ENCODE measurements at places on chromosomes 16 and 17.
A peak's percentile ranks its signal among the peaks of the same experiment; 100 is the strongest.

GRCh38 chr17:60729854-60730253 lies 52.2 kb downstream of the BCAS3 start:
- peak; percentile 7 for DNase-seq

GRCh38 chr17:33079201-33079600 lies 87.6 kb downstream of the SPACA3 start:
- DNase-seq = no peak

- no peak for DNase-seq
Observed at GRCh38 chr17:59151006-59151405, 4.0 kb downstream of the SKA2 start.

DNA sequence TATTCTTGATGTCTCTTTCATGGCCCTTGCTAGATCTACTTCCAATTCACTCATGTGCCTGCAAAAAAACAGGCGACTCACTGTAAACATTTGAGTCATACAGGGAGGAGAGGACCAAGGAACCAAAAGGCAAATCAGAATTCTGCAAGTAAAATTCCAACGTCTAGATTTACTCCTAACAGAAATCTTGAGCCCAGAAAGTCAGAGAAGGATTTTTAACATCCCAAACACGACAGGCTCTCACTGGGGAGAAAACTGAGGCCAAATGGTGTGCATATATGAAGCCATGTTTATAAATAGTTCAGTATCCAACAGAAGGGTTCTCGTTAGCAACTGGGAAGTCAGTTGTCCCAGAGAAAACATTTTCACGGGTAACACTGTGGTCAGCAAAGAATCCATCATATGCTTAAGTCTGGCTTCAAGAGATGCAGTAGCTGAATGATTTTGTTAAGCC lies 40.1 kb downstream of the LITAF start:
- no peak for DNase-seq

DNA sequence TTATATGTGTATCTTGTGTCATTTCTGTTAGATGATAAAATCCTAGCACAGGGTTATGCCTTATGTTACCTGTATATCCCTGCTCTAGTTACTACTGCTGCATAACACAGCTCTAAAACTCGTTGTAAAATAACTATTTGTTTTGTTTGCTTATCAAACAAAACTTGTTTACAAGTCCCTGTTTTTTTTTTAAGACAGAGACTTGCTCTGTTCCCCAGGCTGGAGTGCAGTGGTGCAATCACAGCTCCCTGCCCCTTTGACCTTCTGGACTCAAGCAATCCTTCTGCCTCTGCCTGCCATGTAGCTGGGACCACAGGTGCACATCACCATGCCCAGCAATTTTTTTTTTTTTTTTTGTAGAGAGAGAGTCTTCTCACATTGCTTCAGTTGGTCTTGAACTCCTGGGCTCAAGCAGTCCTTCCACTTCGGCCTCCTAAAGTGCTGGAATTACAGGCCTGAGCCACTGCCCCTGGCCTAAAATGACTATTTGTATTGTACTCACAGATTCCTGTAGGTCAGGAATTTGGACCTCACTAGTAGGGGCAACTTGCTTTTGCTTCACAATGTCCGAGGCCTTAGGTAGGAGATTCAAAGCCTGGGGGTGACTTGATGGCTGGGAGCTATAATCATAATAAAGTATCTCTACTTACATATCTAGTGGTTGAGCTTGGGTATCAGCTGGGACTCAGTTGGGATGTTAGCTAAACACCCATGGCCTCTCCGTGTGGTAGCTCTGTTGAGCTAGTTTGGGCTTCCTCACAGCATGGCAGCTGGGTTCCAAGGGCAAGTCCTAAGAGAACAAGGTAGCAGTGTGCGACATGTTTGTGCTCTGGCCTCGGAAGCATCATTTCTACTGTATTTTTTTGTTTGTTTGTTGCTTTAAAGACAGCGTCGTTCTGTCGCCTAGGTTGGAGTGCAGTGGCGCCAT lies 12.6 kb downstream of the DUSP14 start:
- DNase-seq = no peak

DNA sequence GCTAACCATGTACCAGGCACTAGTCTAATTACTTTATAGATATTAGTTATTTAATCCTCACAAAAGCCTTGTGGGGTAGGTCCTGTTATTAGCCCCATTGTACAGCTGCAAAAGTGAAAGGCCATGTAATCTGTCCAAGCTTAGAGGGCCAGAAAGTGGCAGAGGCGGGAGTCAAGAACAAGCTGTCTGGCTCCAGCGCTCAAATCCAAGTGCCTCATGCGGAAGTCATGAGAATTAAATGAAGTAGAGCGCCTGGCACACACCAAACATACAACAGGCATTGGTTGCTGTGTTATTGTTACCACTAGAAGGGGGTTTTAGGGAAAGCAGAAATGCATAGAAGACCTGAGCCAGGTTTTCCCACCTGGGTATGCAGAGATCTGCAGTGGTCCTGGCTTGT lies 1.2 kb downstream of the AQP8 start:
- DNase-seq = no peak

GRCh38 chr16:1773703-1774447 lies 941 bp upstream of the MRPS34 start:
- DNase-seq = peak; percentile 52

GRCh38 chr17:1648963-1649843 lies 463 bp downstream of the RILP start:
- peak; percentile 93 for DNase-seq

DNA sequence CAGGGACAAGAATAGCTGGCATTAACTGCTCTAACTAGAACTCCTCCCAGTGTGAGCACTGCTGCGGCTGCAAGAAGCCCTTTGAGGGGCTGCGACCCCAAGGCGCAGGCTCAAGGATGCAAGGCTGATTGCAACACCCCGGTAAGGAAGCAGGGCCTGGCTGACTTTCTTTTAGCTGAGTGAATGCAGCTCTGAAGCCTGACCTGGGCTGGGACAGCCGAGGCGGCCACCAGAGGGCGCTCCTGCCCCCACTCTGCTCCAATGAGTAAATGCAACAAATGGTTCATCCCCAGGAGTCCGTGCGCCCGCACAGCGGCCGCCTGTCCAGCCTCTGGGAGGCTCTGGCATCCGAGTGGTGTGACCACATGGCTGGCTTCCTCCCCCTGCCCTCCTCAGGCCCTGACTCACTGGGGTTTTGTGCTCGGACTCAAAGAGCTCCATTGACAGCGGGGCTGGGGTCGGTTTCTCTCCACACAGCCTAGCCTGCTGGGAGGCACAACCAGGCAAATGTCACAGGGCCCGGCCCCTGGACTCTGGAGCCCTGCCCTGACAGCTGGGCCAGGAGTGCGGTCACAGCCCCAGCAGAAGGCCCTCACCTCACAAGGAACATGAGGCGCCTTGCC lies at the start of gene SMIM5:
SMIM5 (plus strand) TSS at position 572 of the 623 bp plus-strand sequence. CDS start 6,768 bp downstream, outside the sequence.
- peak; percentile 84 for DNase-seq

DNA sequence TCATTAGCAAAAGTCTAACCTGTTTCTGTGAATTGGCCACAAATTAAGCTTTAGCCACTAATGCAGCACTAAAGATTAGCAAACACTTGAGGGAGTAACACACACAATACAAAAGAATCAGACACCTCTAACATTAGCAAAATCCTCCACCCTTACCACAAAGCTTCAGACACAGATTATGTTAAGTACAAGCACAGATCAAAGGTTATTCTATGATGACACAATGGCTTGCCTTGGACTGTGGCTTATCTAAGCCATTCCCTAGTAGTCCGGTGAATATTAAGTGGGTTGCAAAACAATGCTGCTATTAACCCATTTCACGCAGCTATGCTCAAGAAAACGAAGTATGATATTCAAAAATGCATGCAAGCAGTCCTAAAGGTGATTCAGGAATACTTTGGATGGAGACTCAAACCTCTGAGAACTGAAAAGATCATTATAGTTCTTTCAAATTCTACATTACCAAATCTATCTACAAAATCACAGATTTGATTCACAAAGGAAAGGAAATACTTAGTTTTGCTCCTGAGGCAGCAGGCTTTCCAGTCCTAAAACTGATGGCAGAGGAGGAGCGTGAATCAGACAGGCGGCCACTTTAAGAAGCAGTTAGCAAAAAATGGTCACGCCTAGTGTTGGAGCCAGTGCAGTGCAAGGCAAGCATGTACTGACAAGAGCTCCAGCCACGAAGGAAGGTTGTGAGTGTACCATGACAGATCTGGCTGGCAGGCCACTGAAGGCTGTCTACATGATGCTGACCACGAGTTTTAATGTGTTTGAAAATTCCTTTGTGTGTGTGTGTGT lies 67.2 kb downstream of the PARN start:
- DNase-seq = no peak

GRCh38 chr17:29212681-29213121 lies 32.5 kb upstream of the MYO18A start:
- no peak for DNase-seq

- DNase-seq = no peak
Observed at GRCh38 chr16:55393991-55394390, 70.0 kb downstream of the IRX6 start.

DNA sequence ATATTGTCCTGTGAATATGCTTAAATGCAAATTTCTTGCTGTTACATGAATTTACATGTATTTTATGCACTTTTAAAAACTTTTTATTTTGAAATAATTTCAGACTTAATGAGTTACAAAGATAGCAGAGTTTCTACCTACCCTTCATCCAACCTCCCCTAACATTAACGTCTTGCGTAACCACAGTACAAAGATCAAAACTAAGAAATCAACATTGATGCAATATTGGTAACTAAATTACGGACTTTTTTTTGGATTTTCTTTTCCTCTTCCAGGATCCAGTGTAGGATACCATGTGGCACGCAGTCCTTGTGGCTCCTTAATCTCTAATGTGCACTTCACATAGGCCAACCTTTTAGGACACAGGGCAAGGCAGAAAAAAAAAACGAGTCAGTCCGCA lies 124.9 kb downstream of the ABCC12 start:
- no peak for DNase-seq

- DNase-seq = peak; percentile 77
Observed at GRCh38 chr17:17837380-17837821, 615 bp upstream of the SREBF1 start.

- DNase-seq = no peak
Observed at GRCh38 chr17:64540118-64540776, 33.5 kb downstream of the CEP95 start.

DNA sequence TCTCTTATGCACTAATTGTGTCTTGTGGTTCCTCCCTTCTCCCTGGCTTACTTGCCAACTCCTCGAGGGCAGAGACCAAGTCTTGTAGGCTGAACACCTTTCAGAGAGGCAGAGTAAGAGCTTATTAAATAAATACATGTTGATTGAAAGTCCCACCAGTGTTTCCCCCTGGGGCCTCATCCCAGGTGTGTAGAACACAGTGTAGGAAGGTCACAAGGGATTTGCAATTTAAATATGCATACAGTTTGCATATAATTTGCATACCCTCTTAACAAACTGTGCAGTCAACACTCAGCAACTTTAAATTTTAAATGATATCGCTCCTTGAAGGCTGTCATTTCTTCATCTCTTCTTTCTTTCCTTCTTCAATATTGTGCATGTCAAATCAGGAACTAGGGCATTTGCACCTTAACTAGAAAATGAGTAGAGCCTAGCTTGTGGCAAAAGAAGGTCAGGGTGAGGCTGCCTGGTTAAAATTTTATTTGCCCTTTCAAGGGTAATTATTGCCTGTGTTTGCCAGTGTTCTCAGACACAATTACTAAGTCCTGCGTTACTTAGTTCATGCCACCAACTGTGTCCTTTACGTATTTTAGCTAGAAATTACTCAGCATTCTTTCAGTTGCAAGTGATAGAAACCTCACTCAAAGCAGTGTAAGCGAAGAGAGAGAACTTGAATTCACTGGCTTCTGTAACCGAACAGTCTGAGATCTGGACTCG lies 465.7 kb downstream of the HAPSTR1 start:
- DNase-seq = no peak

- no peak for DNase-seq
Observed at GRCh38 chr16:8622315-8622656, 788 bp downstream of the METTL22 start.

DNA sequence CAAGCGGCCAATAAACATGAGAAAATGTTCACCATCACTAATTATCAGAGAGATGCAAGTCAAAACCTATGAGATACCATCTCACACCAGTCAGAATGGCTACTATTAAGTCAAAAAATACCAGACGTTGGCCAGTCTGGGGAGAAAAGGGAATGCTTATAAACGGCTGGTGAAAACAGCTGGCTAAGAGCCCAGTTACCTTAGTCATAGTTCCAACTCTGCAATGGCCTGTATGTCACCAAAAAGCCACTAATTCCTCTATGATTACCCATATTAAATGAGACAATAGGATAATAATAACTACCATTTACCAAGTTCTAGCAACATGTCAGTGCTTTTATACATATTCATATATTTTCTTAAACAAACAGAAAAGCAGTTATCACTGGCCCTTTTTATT lies 42.9 kb upstream of the CDRT4 start:
- DNase-seq = no peak

DNA sequence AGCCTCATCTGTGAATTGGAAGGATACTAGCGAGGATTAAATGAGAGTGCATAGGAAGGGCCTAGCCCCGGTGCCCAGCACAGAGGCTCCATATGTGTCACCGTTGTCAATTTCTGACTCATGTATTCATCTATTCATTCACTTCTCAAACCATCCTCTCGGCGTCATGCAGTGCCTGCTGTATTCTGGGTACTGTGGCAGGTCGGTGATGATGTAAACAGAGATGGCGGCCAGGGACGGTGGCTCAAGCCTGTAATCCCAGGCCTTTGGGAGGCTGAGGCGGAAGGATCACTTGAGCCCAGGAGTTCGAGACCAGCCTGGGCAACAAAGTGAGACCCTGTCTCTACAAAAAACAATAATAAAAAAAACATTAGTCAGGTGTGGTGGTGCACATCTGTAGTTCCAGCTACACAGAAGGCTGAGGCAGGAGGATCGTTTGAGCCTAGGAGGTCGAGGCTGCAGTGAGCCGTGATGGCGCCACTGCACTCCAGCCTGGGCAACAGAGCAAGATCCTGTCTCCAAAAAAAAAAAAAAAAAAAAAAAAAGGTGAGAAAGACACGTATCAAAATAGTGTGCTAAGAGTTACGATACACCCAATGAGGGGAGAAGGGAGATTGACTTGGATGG lies 4.3 kb upstream of the PPP1R1B start:
- no peak for DNase-seq

DNA sequence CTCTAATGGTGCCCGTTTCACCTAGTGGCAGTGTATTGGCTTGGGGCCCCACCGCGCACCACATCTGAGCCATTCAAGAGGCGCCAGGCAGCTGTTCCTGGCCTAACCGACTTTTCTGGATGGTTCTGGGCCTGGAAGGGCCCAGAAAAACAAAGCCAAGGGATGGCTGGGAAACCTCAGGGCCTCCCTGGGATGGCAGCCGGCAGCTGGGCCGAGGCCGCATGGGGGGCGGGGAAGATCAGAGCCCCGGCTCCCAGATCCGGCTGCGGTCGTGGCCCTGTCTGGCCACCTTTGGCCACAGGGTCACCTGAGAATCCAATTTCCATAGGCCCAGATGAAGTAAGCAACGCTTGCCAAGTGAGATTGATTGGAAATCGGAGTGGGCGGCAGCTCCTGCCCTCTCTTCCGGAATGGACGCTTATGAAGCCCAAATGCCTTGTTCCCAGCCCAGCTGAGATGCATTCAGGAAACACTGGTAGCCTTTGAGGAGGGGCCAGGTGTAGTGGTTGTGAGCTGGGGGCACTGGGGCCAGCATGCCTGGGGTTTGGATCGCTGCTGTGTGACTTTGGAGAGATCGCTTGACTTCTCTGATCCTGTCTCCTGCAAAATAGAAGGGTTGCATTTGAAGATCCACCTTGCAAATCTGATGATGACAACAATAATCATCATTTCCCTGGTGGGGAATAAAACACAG lies 163.8 kb upstream of the GSE1 start:
- no peak for DNase-seq
